ENCODE measurements at places on chromosomes 1 and 21. TPM values are rescaled to one million over a fixed set of nuclear protein-coding genes. Genes with fewer than 3 reads are reported as not detected.

Gene FNBP1L
- total RNA-seq = 11.8 TPM

Gene AHCTF1
- total RNA-seq = 10.4 TPM

Gene PRRX1
- total RNA-seq = 73.5 TPM

Gene GREM2
- 0.43 TPM for total RNA-seq

Gene ITLN2
- total RNA-seq = not detected

Gene CHODL
- total RNA-seq = not detected

Gene CFAP107
- total RNA-seq = not detected

Gene ANKRD65
- total RNA-seq = 0.35 TPM

Gene PLA2G2A
- 2.0 TPM for total RNA-seq

Gene CELSR2
- 1.2 TPM for total RNA-seq

Gene DYRK3
- 7.7 TPM for total RNA-seq

Gene FCMR
- total RNA-seq = not detected

Gene CFHR4
- not detected for total RNA-seq

Gene AMY1B
- not detected for total RNA-seq

Gene GPR157
- 2.1 TPM for total RNA-seq

Gene SPRR2F
- total RNA-seq = not detected

Gene NBPF10
- total RNA-seq = 2.0 TPM

Gene RAD54L
- total RNA-seq = 0.26 TPM

Gene OPRD1
- total RNA-seq = not detected

Gene SYPL2
- 1.4 TPM for total RNA-seq

Gene NOL9
- 11.7 TPM for total RNA-seq

Gene SLAMF1
- total RNA-seq = not detected

Gene CYP4B1
- not detected for total RNA-seq

Gene BROX
- 34.1 TPM for total RNA-seq

Measured in pericardium fibroblast (primary cell).